ENCODE measurements at places on chromosomes 16 and 17.

GRCh38 chr16:83762141-83762991 lies 45.4 kb upstream of the HSBP1 start:
- DNase-seq, result no peak

- DNase-seq, result peak; percentile 65
Observed at GRCh38 chr17:28717578-28718332, at the start of gene RAB34. Gene RAB34 (minus strand): TSS chr17:28717868. CDS start chr17:28717266, 602 bp downstream.

GRCh38 chr17:15340966-15341365 lies 431 bp downstream of the TEKT3 start:
- DNase-seq, result no peak

DNA sequence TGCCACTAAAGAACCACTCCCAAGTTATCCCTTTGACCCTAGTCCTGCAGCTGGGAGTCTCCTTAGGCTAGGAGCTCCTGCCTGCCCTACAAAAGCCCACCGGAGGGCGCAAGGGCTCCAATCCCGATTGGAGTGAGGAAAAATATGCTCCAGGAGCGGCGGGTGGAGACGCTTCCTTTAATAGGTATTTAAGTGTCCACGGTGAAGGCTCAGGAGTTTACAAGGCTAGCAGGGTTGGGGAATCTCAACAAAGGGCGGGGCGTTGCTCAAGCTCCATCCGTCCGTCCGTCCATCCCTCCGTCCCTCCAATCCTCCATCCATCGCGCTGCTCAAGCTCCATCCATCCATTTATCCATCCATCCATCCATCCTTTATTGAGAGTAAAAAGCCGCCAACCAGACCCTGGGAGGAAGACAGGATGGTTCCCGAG lies 556 bp upstream of the SPNS1 start:
- peak; percentile 29 for DNase-seq

DNA sequence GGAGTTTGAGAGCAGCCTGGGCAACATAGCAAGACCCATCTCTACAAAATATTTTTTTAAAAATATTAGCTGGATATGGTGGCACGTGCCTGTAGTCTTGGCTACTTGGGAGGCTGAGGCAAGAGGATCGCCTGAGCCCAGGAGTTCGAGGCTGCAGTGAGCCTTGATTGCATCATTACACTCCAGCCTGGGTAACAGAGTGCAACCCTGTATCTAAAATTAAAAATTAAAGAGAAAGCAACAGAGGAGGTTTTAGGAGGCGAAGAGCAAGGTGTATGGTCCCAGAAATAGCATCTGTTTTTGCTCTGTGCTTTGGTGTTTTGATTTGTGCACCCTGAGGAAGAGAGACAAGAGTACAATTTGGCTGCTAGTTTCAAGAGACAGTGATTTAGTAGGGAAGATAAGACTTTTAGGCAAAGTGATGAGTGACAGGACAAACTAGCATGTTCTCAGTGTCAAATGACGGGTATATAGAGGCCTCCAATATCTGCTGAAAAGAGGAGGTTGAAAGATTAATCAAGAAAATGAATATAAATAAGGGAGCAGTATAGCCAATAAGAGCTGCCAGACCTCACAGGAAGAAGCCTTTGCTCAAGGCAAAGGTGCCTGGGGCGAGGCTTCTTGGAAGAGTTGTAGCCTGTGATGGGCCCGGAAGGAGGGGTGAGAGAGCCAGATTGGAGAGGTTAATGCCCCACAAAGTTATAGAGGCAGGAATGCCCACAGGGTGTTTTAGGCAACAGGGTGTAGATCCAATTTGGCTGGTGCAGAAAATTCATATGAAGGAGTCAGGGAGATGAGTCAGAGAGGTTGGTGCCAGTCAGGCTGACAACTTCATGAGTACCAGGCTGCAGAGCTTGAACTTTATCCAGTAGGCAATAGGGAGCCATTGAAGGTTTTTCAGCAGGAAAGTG lies 11.4 kb downstream of the HLF start:
- DNase-seq, result no peak

GRCh38 chr16:87407511-87408112 lies 15.5 kb downstream of the MAP1LC3B start:
- no peak for DNase-seq

DNA sequence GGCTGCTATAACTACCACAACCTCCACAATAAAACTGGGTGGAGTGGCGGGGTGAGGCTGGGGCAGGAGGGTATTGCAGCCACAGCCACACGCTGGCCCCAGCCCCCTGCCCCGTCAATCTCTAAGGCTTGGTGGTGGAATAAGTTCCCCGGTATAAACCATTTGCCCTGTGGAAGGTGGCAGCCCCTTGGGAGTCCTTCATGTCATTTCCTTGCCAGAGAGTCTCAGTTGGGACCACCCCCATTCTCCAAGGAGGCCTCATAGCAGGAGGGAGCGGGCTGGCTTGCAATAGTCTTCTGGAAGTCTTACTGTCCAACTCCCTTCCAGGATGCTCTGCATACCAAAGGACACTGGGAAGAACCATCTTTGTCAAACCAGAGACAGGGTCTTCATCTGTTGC lies 19.4 kb downstream of the CD300A start:
- no peak for DNase-seq

GRCh38 chr17:28841901-28842281 lies 699 bp downstream of the FAM222B start:
- DNase-seq, result no peak

DNA sequence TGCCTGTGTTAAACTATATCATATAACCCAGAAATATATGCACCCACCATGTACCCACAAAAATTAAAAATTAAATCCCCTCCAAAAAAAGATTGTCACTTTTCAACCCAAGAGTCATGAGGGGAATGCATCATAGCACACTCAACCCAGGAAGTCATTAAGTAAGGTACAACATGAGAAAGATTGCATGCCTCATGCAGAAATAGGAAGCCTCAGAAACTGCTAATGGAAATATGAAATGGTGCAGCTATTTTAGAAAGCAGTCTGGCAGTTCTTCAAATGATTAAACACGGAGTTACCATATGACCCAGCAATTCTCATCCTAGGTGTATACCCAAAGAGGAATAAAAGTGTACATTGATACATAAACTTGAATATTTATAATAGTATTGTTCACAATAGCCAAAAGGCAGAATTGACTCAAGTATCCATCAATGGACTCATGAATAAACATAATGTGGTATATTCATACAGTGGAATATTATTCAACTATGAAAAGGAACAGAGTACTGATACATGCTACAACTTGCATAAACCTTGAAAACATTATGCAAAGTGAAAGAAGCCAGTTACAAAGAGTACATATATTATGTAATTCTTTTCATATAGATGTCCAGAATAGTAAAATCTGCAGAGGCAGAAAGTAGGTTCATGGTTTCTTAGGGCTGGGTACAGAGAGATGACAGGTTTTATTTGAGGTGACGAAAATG lies 70.4 kb downstream of the TMEM100 start:
- no peak for DNase-seq

- no peak for DNase-seq
Observed at GRCh38 chr16:19182481-19182880, 14.4 kb downstream of the SYT17 start.

DNA sequence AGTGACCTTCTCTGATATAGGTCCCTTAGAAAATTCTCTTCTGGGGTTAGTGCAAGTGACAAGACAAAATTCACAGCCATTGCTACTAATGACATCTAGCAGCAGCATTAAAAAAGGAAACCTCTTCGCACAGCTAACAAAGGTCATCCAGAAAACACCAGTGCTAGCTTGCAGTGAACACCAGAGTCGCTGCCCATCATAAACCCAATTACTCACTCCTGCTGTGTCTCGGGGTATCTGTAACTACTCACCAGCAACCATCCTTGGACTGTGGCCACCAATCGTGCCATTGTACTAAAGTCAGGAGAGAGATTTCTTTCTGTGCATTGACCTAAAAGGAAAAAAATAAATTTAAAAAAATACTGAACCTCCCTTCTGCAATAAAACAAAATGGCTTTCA lies 1494.7 kb upstream of the CDH8 start:
- DNase-seq, result no peak

DNA sequence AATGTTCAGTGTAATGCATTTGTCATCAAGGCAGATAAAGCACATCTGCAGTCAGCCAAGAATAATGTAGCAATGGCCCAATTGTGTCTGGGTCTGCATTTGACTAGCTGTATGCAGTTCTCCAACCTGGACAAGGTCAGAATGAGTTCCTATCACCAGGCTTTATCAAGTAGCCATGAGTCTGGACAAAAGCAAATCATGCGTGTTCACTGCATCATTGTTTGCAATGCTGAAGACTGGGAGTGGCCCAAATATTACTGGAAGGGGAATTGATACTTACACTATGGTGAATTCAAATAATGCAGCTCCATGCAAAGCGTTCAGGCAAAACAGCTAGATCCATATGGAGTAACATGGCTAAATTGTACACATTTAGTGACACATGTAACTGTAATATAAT lies 250.9 kb downstream of the TOX3 start:
- no peak for DNase-seq

DNA sequence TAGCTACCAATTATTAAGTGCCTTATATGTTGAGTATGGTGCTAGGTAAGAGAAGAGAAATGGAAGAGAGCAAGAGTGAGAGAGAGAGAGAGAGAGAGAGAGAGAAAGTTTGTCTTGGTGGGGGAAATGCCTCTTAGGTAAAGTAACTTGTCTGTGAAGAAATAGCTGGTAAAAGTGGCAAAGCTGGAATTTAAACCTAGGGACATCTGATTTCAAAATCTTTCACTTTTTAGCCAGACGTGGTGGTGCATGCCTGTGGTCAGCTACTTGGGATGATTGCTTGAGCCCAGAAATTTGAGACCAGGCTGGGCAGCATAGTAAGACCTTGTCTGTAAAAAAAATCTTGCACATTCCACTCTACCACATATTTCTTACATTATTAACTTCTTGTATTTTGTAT lies 23.0 kb upstream of the CDR2 start:
- DNase-seq, result no peak

- no peak for DNase-seq
Observed at GRCh38 chr17:80777274-80777673, 214.4 kb upstream of the CHMP6 start.

GRCh38 chr17:19003543-19004420 lies 782 bp downstream of the FAM83G start:
- no peak for DNase-seq

Data from NCI-H1436 (cell line).